ENCODE measurements at places on chromosomes 6 and 20.
A peak's percentile ranks its signal among the peaks of the same experiment; 100 is the strongest.

- DNase-seq: peak; percentile 43
These were observed 38.0 kb downstream of the PHIP start for GRCh38 chr6:79040083-79040482.

DNA sequence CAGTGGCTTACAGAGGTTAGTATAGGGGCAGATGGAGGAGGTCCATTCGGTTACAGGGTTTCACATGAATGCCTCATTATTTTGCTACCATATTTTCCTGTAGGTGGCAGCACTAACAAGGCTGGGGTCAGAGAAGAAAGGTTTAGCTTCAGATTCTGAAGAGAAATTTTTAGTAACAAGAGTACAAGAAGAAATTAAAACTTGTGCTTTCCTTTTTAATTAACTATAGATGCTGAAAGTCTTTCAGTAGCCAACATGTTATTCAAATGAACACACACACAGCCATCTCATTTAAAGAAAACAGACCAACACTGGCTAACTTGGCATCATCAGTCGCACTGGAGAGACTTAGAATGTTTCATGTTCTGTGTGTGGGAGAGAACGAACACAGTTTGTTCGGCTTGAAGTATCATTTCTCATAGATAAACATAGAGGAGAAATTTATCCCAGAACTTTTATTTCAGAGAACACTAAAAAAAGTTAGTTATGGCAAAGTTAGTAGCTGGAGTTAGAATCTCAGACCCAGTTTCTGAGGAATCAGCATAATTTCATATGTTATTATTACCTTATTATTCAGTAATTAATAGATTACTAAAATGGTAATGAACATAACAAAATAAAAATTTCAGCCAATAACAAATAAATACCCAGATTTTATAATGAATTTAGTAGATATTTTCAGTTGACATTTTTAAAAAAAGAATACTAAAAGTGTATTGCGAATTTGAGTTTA lies 314.0 kb upstream of the RSPO3 start:
- DNase-seq: peak; percentile 18

GRCh38 chr6:55696501-55696900 lies 117.5 kb upstream of the HMGCLL1 start:
- DNase-seq: no peak

DNA sequence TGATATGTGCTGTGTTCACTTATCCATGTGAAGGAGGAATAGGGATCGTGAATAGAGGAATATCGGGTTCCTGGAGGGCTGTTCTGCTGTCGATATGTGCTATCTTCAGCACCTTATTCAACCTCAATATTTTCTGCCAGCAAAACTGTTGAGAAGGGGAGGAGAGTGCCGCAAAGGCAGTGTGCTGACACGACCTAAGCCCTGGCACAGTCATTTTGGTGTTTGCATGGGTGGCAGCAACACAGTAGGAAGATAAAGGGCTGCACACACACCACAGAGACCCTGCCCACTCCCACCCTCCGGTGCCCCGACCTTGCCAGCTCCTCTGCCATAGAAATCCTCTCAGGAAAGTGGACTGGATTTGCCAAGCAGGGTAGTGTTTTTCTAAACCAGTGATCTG lies 47.0 kb downstream of the ZDHHC14 start:
- DNase-seq: no peak

DNA sequence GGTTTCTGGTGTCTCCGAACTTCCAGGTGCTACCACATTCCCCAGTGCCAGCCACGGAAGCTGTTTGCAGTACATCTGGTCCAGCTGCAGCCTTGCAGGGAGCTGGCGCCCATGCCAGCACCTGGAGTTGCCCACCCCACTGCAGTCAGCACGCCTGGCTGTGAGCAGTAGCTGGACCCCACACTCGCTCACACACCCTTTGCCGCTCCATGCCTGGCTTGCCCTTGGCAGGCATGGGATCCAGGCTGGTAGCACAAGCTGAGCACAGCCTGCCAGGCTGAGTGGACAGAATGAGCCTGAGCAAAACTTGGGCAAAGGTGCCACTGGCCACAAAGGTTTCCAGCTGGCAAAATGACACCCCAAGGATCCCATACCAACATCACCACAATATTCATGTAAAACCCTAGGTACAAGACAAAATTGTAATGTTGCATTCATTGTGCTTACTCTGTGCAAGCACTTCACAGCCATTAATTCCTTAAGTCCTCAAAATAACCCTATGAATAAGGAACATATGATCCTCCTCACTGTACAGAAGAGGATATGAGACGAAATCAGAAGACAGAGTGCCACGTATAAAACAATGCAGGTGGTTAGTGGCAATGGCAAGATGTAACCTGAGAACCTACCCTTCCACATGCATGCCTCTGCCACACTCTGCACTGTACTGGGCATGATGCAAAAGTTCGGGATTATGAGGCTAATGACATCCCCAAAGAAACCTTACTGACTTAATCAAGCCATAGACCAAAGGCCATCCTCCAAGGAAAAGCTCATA lies 18.3 kb downstream of the KIF16B start:
- DNase-seq: no peak

- DNase-seq: no peak
These were observed 1.2 kb downstream of the ECI2 start for GRCh38 chr6:4133941-4134838.

DNA sequence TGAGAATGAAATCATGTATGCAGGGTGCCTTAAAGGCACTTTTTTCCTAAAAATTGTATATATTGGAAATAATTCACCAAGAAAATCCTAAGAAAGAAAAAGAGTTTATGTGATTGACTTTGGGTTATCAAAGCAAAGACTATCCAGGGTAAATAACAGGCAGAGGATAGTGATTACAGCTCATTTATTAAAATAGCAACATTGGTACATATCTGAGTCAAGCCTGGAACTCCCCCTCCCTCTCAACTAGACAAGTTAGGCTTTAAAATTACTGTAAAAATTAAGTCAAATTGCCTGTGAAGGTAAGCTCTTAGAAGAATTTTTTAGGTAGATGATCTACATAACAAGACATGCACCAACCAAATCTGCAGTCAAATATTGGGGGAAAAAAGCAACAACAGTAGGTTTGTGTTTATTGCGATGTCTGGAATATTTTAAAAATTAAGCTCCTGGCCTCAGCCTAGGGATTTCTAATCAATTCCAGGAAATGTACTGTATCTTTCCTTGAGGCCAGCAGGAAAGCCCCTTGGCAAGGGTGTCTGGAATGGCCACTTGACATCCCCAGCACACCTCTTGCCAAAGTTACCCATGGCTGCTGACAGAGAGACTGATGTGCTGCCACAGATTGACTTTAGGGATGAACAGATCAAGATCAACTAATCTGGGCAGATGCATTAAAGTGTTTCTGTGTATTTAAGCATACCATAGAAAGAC lies 31.2 kb upstream of the HBS1L start:
- no peak for DNase-seq

GRCh38 chr20:48661575-48662455 lies 166.0 kb downstream of the PREX1 start:
- DNase-seq: no peak
